Cerebellar nuclear complex (tissue), 1 donor: ENCODE measurements at places on chromosomes 4 and X.
A peak's percentile ranks its signal among the peaks of the same experiment; 100 is the strongest.

DNA sequence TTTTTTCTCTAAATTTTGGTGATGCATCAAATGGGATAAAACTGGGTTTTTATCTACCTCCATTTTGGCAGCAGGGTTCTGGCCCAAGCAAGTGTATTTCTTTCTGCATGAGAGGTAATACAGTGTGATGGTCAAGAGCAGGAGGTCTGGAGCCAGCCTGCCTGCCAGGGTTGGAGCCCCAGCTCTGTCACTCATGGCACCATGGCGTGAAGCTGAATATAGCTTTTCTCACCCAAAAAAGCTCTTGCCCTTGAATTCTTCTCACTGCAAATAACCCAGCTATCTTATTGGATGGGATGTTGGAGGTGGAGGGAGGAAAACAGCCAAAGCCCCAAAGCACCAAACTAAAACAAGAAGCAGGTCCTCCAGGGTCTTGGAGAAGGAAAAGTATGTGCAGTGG, 218.4 kb downstream of the ARHGAP10 start:
- DNase-seq: peak; percentile 92

- no peak for DNase-seq
Measured at GRCh38 chr4:80798082-80798481, 232.4 kb upstream of the BMP3 start.

- DNase-seq: no peak
Measured at GRCh38 chrX:151814767-151815166, 80.2 kb downstream of the CNGA2 start.

DNA sequence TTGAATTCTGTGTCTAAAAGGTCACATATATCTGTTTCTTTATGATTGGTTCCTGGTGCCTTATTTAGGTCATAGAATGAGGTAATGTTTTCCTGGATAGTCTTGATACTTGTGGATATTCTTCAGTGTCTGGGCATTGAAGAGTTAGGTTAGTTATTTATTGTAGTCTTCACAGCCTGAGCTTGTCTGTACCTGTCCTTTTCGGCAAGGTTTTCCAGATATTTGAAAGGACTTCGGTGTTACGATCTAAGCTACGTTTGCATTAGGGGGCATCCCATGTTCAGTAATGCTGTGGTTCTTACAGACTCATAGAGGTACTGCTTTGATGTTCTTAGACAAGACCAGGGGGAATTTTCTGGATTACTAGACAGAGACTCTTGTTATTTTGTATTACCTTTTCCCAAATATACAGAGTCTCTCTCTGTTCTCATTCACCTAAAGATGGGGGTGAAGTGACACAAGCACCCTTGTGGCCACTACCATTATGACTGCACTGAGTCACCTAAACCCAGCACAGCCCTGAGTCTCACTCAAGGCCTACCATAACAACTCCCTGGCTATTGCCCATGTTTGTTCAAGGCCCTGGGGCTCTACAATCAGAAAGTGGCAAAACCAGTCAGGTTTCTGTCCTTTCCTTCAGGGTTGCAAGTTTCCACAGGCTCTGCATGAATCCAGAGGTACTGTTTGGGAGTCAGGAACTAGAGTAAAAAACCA, 30.1 kb upstream of the CYSLTR1 start:
- DNase-seq: no peak

DNA sequence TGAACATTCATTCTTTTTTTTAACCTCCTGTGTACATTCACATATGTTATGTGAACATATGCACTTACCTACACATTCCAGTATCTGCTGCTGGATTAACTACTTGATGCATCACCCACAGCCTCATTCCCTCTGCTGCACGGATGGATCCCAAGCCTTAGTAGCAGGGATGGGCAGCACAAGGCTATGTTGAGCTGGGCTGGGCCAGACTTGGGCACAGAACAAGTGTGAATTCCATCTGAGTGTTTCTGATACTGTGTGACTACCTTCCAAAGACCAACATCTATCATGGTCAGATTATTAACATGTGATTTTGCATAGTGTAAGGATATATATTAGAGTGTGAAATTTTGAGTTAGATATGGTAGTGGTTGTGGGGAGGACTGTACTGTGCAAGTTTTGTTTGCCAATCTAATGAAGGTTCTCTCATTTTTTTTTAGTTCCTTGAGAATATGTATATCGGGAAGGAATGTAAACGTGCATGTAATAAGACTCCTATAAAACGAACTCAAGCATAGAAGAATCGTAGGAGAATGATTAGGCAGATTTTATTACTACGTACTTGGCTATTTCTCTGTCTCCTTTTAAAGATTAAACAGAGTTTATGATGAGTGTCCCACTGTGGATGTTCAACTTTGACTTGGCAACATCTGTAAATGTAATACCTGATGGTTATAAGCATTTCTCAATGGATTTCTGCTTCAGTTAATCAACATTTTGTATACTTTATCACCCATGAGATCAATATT, 23.4 kb upstream of the STBD1 start:
- DNase-seq: no peak

DNA sequence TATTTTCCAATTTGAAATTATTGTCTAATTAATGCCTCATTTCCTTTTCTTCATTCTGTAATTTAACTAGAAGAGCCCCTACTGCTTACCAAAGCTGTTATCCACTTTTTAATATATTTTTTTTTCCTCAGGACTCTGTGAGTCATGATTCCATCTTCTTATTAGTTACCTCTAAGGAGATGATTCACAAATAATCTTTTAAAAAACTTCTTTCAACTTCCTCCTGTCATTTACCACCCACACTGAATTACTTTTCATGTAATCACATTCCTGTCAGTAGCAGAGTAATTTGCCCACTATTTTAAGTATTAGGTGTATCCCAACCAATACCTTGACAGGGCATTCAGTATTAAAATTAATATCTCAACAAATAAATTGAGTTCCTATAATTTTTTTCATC, 470.9 kb upstream of the ADGRL3 start:
- DNase-seq: no peak

- DNase-seq: no peak
Measured at GRCh38 chr4:96326846-96327245, 487.0 kb downstream of the PDHA2 start.
